Activated B cell treated with CpG ODN at 0.5 μM for 24 hours (primary cell): ENCODE measurements at places on chromosomes 13 and 19. TPM values are rescaled to one million over a fixed set of nuclear protein-coding genes. Genes with fewer than 3 reads are reported as not detected.

- DNase-seq = no peak
- H3K4me3 ChIP-seq = no peak overlapping the region
- H3K27me3 ChIP-seq = no peaks in the 10 kb centered on the region
Observed at GRCh38 chr13:22770891-22771290, 409.9 kb upstream of the SGCG start.

PEG3 gene
- total RNA-seq = not detected in 2 replicates

- no peak overlapping the region for H3K4me3 ChIP-seq
- H3K36me3 ChIP-seq = no peaks in the 10 kb centered on the region
- no peak for DNase-seq
Observed at GRCh38 chr13:90238413-90238812, 1109.1 kb upstream of the MIR17HG start.

GRCh38 chr19:44951179-44952159 lies 3.7 kb upstream of the CLPTM1 start:
- H3K36me3 ChIP-seq = peaks cover 18% of the 10 kb centered on the region
- H3K27ac ChIP-seq = no peak overlapping the region
- H3K4me1 ChIP-seq = peaks cover 24% of the 10 kb centered on the region
- no peak overlapping the region for H3K4me3 ChIP-seq
- no peaks in the 10 kb centered on the region for H3K27me3 ChIP-seq
- DNase-seq = no peak

- no peak overlapping the region for H3K4me3 ChIP-seq
- peaks cover 82% of the 10 kb centered on the region for H3K4me1 ChIP-seq
- peak overlapping the region; percentile 37 for H3K27ac ChIP-seq
- no peak for DNase-seq
Observed at GRCh38 chr13:51417716-51418115, 35.1 kb downstream of the INTS6 start.

GRCh38 chr19:4313847-4314490 lies 9.6 kb downstream of the FSD1 start:
- no peak overlapping the region for H3K27ac ChIP-seq
- H3K36me3 ChIP-seq = no peaks in the 10 kb centered on the region
- no peaks in the 10 kb centered on the region for H3K4me1 ChIP-seq
- H3K27me3 ChIP-seq = no peaks in the 10 kb centered on the region
- no peak overlapping the region for H3K4me3 ChIP-seq

DNA sequence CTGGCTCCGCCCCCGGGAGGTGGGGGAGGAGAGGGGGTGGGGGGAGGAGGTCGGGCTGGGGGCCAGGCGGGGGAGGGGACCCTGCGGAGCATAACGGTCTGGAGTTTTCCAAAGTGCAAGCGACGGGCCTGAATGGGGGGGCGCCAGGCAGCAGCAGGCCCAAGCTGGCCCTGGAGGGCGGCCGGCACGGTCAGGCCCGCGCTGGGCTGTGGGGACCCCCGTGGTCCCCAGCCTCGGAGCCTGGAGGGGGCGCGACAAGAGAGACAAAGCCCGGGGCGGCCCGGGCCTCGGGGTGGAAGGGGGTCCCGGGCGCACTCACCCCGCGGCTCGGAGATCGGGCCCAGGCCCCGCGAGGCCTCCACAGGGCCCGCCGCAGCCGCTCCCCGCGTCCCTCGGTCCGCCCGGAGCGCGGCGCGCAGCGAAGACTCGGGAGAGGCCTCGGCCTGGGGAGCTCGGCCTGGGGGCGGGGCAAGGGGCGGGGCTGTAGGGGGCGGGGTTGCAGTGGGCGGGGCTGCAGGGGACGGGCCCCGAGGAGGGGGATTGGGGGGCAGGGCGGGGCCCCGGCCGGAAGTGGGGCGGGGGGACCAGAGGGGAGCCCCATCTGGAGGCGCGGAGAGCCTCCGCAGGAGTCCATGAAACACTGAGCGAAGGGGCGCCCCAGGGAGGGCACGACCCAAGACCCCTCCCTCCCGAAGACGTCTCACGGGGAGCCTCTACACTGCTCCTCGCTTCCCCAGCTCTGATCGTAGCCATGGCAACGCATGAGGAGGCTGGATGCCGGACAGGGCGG lies 47.6 kb downstream of the PTPRS start:
- peak; percentile 43 for DNase-seq
- peak overlapping the region; percentile 75 for H3K4me3 ChIP-seq
- H3K36me3 ChIP-seq = no peaks in the 10 kb centered on the region
- peaks cover 18% of the 10 kb centered on the region for H3K27me3 ChIP-seq

DNA sequence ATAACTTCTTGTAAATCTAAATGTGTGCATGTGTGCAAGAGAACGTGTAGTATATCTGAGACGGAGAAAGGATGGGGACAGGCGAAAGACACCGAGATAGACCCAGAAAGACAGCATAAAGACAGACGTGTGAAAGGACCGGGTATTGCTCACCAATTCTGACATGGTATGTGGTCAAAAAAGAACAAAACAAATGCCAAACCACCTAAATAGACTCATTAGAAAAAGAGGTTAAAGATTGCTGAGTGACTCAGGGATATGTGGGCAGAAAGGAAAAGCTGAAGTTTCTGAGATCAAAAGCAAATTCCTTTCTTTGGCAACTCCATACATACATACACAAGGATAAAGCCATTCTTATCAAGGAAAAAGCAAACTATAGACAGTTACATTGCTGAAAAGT lies 179.7 kb upstream of the TSC22D1 start:
- no peak for DNase-seq
- no peaks in the 10 kb centered on the region for H3K4me1 ChIP-seq
- no peaks in the 10 kb centered on the region for H3K36me3 ChIP-seq
- no peaks in the 10 kb centered on the region for H3K27me3 ChIP-seq
- no peak overlapping the region for H3K27ac ChIP-seq
- no peak overlapping the region for H3K4me3 ChIP-seq
